ENCODE measurements at places on chromosomes 2 and 18.
A peak's percentile ranks its signal among the peaks of the same experiment; 100 is the strongest.

DNA sequence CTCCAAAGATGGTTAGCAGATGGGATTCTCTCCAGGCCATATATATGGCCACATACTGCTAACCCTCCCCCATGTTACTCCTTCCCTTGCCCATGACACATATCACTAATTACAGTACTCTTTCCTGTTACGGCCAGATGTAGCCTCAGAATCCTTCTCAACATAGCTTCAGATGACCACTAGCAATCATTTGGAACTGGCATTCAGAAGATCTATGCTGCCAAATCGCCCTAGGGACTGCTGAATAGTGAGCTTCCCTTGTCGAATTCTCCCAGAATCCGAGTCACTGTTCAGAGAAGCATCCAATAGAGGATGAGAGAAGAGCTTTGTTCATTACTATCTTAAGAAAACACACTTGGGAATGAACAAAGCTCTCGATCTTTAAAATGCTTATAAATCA lies 121.2 kb upstream of the TANK start:
- no peaks in the 10 kb centered on the region for H3K4me1 ChIP-seq
- H3K27me3 ChIP-seq = peaks cover 3% of the 10 kb centered on the region

DNA sequence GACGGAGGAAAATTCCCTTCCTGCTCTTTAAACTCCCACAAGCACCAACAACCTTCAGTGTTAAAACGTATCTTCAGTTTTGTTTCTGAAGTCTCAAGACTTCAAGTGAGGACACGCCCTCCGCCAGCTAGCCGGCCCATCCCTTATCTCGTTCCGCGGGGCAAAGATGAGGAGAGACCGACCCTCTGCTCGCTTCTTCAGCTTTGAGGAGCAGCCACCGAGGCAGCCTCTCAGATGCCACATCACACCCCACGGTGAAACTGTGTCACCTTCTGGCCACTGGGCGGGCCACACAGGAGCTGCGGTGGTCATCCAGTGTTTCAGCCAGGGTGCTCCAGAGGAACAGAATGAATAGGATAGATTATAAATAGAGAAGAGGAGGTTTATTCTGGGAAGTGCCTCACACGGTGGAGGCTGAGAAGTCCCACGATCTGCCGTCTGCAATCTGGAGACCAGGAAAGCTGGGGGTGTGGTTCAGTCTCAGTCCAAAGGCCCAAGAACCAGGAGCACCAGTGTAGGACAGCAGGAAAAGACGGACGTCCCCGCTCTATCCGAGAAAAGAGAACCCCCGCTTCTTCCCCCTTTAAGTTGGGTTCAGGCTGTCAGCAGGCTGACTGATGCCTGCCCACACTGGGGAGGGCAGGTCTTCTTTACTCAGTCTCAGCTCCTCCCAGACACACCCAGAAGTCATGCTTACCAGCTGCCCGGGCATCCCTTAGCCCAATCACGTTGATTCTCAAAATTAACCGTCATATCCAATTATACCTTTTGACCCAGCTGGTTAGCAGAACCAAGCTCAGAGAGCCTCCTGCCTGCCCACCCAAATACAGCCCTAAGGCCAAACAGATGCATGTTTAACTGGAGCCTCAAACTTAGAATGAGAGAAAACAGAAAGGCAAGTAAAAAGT lies 399.7 kb upstream of the ID2 start:
- no peaks in the 10 kb centered on the region for H3K36me3 ChIP-seq
- DNase-seq = no peak
- peak overlapping the region; percentile 67 for H3K4me3 ChIP-seq
- H3K4me1 ChIP-seq = peaks cover 8% of the 10 kb centered on the region
- H3K27me3 ChIP-seq = peaks cover 2% of the 10 kb centered on the region

DNA sequence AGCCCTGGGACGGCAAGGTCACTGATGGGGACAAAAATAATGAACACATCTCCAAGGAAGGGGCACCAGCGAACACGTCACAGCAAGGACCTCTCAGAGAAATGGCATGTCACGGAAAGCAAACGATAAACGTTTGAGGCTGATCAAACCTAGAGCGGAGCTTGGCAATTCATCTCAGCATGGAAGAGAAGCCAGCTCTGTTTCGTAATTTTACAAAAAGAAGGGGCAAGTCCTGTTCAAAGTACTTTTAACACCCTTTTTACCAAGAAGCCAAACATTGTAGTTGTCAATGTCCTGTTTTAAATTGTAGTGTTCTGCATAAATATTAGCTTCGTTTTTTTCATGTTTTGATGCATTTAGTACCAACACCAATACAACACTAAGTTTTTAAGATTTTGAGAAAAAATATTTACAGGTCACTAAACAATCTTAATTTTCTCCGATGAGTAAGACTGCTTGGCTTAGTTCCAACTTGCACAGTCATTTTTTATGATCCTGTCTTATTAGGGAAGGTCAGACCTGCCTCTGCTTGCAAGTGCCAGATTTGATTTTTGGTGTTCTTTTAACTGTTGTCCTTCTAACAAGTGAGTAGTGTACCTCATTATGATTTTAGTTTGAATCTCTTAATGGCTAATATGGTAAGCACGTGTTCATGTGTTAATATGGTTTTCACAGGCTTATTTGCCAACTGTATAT lies 818.5 kb upstream of the SALL3 start:
- H3K27me3 ChIP-seq = no peaks in the 10 kb centered on the region
- H3K4me1 ChIP-seq = no peaks in the 10 kb centered on the region
- no peaks in the 10 kb centered on the region for H3K36me3 ChIP-seq
- H3K4me3 ChIP-seq = no peak overlapping the region

DNA sequence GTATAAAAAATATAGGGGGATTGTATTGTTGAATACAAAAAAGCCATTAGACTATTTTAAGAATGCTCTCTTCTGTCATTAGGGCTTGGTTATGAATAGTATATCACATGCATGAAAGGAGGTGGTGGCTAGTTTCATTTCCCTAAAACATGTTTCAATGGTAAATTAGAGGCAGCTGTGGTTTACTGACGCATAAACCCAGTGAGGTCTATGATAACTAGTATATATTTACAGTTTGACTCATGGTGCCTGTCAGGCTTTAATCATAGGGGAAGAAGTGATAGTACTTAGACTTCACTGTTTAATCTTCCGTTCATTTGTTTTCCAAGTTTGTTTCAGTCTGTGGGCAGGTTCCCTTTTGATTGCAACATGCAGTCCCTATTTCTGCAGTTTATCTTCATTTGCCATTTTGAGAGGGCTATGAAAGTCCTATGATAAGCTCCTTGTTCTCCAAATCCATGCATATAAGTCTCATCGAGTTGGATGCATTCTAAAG lies 55.1 kb upstream of the MAP4K3 start:
- H3K27ac ChIP-seq = peak overlapping the region; percentile 84
- H3K27me3 ChIP-seq = peaks cover 4% of the 10 kb centered on the region
- peak overlapping the region; percentile 47 for H3K4me3 ChIP-seq
- H3K36me3 ChIP-seq = peaks cover 4% of the 10 kb centered on the region

GRCh38 chr2:3659447-3660432 lies 1.7 kb downstream of the ALLC start:
- no peaks in the 10 kb centered on the region for H3K36me3 ChIP-seq
- H3K4me1 ChIP-seq = peaks cover 7% of the 10 kb centered on the region
- no peak overlapping the region for H3K27ac ChIP-seq
- no peak overlapping the region for H3K4me3 ChIP-seq

GRCh38 chr2:127379712-127380355 lies 7.9 kb downstream of the MAP3K2 start:
- H3K4me3 ChIP-seq = no peak overlapping the region
- peaks cover 63% of the 10 kb centered on the region for H3K4me1 ChIP-seq
- peaks cover 26% of the 10 kb centered on the region for H3K36me3 ChIP-seq
- no peak overlapping the region for H3K27ac ChIP-seq
- no peak for DNase-seq

DNA sequence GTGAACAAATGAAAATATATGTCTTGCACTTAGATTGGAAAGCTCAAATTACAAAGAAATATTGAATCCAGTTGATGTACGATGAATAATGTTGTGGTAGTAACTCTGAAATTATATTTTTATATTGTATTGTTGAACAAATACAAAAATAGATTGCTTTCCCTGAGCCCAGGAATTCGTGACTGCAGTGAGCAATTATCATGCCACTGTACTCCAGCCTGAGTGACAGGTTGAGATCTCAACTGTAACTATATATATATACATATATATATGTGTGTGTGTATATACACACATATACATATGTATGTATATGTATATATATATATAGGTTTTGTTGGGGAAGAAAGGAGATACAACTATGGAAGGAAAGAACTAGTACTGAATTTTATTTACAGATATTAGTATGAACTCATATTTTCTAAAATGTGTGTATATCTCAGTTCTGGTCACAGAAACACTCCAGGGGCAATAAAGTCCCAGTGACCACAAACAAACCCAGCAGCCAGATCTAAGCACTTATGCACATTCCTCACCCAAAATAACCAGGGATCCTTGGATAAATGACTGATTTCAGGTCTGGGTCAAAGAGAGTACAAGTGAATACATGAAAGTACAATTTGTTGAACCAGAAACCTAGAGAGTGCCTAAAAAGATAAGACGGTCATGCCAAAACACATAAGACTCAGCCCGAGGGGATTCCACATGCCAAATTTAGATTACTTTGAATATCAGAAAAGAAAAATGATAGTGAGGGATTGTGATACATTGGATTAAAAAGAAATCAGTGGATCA lies 146.3 kb downstream of the TMX3 start:
- H3K4me1 ChIP-seq = no peaks in the 10 kb centered on the region
- H3K36me3 ChIP-seq = no peaks in the 10 kb centered on the region
- peaks cover 4% of the 10 kb centered on the region for H3K27me3 ChIP-seq

DNA sequence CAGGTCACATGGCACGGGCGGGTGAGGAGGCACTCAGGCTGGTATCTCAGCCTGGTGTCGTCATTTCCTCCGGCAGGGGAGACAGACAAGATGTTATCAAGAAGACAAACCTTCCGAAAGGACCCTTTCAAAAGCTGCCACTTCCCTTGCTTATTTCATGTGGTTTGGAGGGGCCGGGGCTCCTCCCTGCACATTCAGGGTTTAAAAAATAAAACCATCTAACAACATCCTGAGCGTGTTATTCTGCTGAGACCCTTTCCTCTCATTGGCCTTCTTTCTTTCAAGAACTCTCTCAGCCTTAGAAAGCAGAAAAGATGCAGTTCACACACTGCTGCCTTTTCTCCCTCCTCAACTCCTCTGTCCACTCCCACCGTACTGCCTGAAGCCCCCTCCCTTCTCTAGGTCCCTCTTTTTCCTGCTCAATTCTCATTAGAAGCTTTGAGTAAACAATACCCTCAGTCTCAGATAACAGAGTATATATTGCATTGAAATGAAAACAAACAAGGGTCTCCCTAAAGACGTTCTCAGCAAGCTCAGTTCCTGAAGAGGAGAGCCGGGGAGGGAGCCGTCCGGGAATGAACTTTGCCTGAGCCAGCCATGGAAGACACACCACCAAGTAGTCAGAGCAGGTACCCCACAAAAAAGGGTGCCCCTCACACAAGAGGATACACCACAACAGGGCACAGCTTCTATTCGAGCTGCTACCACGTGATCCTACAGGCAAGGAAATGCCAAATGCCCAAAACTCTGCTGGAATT lies 9.7 kb downstream of the SMAD7 start:
- peak; percentile 78 for DNase-seq
- peaks cover 46% of the 10 kb centered on the region for H3K36me3 ChIP-seq
- no peaks in the 10 kb centered on the region for H3K27me3 ChIP-seq
- peak overlapping the region; percentile 77 for H3K27ac ChIP-seq
- H3K4me1 ChIP-seq = peaks cover 95% of the 10 kb centered on the region
- peak overlapping the region; percentile 65 for H3K4me3 ChIP-seq

GRCh38 chr2:64312622-64313397 lies 141.2 kb upstream of the LGALSL start:
- H3K27ac ChIP-seq = no peak overlapping the region
- H3K27me3 ChIP-seq = no peaks in the 10 kb centered on the region
- H3K36me3 ChIP-seq = no peaks in the 10 kb centered on the region
- no peak for DNase-seq

DNA sequence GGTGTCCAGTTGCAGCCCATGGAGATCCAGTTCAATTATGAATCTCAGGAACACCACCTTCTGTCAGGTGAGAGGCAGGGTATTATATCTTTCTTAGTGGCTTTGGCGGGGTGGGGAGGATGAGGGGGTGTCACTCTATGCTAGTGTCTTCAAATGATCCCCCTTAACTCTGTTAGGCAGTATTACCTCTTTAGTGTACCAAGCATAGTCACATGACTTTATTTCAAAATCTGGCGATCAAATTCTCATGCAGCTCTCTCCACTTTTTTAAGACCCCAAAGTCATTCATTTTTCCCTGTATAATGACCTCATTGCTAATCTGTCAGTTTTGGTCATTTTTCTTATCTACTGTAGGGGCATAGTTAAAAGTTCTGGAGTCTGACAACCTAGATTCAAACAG lies 1.1 kb upstream of the ZSCAN30 start:
- DNase-seq = no peak
- H3K4me3 ChIP-seq = peak overlapping the region; percentile 99
- peaks cover 43% of the 10 kb centered on the region for H3K36me3 ChIP-seq
- peaks cover 49% of the 10 kb centered on the region for H3K4me1 ChIP-seq
